ENCODE measurements at places on chromosomes 1 and 21. TPM values are rescaled to one million over a fixed set of nuclear protein-coding genes. Genes with fewer than 3 reads are reported as not detected.

GRCh38 chr1:43858324-43858723, 75.3 kb upstream of the ARTN start:
- no peak overlapping the region for H3K4me3 ChIP-seq
- peak overlapping the region; percentile 65 for H3K27ac ChIP-seq
- no peaks in the 10 kb centered on the region for H3K27me3 ChIP-seq

- H3K27me3 ChIP-seq = no peaks in the 10 kb centered on the region
- H3K4me3 ChIP-seq = no peak overlapping the region
- H3K4me1 ChIP-seq = no peaks in the 10 kb centered on the region
- no peak for DNase-seq
- no peak overlapping the region for H3K27ac ChIP-seq
- no peaks in the 10 kb centered on the region for H3K36me3 ChIP-seq
Observed at GRCh38 chr1:101915597-101915996, 81.1 kb downstream of the OLFM3 start.

GRCh38 chr1:218617986-218618385, 272.9 kb downstream of the TGFB2 start:
- no peak overlapping the region for H3K4me3 ChIP-seq
- peak overlapping the region; percentile 58 for H3K27ac ChIP-seq
- H3K27me3 ChIP-seq = no peaks in the 10 kb centered on the region
- no peak for DNase-seq
- H3K4me1 ChIP-seq = peaks cover 3% of the 10 kb centered on the region

- no peak for DNase-seq
- H3K27ac ChIP-seq = no peak overlapping the region
- no peaks in the 10 kb centered on the region for H3K4me1 ChIP-seq
- no peaks in the 10 kb centered on the region for H3K27me3 ChIP-seq
Observed at GRCh38 chr1:182408435-182409075, 8.1 kb upstream of the TEDDM1 start.

PDZK1 gene
- total RNA-seq = 2.3 TPM

DNA sequence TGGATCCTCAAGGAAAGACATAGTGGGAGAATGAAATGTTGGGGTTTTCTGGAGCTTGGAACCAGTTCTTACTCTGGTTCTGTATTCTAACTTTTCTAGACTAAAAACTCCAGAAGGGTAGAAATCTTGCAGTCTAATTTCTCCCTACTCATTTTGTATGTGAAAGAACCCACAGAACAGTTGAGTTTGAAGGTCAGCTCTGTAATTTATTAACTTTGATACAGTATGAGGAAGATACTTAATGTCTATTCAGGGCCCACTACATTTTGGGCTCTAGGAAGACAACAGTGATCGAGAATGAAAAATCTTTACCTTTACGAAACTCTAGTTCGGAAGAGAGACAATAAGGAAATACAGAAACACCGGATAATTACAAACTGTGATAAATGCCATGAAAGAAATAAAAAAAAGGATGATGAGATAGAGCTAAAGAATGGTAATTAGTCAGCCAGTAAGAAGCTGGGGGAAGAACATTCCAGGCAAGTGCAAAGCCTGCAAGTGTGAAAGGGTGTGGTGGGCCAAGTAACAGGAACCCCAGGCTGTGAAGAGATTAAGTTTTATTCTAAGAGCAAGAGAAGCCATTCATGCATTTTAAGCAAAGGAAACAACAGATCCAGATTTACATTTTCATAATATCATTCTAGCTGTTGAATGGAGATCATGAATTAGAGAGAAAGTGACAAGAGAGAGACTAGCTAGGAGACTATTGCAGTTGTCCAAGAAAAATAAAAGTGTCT, 159.9 kb upstream of the HMCN1 start:
- no peak overlapping the region for H3K27ac ChIP-seq
- no peaks in the 10 kb centered on the region for H3K27me3 ChIP-seq
- no peaks in the 10 kb centered on the region for H3K36me3 ChIP-seq
- H3K4me3 ChIP-seq = no peak overlapping the region

- H3K27me3 ChIP-seq = no peaks in the 10 kb centered on the region
- H3K4me1 ChIP-seq = peaks cover 70% of the 10 kb centered on the region
- peak overlapping the region; percentile 36 for H3K4me3 ChIP-seq
Observed at GRCh38 chr21:45295576-45296365, 8.1 kb upstream of the POFUT2 start.

DNA sequence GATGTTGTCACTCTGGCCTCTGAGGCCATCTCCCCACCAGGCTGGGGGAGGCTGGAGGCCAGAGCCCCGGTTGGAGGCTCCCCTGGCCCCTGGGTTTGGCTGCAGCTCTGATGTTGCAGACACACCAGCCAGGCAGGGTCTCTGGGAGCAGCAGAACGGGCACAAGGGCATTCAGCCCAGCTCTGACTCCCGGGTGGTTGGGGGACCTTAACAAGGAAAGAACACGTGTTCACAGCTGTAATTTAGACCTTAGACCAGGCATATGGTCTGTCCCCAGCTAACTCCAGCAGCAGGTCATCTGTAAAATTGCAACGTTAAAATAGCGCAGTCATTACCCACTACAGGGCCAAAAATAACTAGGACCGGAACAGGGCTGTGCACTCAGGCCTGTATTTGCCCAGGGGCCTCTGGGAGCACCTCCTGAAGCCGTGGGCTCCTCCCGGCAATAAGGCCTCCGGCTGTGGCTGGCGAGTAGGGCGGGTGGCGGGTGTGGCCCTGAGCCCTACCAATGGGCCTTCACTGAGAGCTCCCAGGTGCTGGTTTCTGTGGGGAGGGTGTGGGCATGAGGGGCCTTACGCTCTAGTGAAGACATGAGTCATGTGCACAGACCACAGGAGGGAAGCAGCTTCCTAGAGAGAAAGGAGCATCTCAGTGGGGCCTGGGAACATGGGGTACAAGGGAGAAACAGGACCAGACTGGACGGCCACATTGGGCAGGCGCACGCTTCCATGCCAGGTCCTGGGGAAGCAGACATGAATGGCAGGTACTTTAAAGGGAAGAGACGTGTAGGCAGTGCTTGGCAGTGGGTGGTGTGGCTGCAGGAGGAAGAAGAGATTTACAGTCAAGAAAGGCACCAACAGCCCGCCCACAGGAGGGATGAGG, 6.1 kb downstream of the LDLRAP1 start:
- H3K27ac ChIP-seq = no peak overlapping the region
- H3K4me3 ChIP-seq = no peak overlapping the region
- no peak for DNase-seq
- peaks cover 12% of the 10 kb centered on the region for H3K4me1 ChIP-seq
- H3K36me3 ChIP-seq = no peaks in the 10 kb centered on the region
- no peaks in the 10 kb centered on the region for H3K27me3 ChIP-seq

- no peaks in the 10 kb centered on the region for H3K36me3 ChIP-seq
- H3K27ac ChIP-seq = no peak overlapping the region
- no peak for DNase-seq
- H3K4me3 ChIP-seq = no peak overlapping the region
- no peaks in the 10 kb centered on the region for H3K4me1 ChIP-seq
- peaks cover 2% of the 10 kb centered on the region for H3K27me3 ChIP-seq
Observed at GRCh38 chr1:172756024-172756423, 97.1 kb downstream of the FASLG start.

DNA sequence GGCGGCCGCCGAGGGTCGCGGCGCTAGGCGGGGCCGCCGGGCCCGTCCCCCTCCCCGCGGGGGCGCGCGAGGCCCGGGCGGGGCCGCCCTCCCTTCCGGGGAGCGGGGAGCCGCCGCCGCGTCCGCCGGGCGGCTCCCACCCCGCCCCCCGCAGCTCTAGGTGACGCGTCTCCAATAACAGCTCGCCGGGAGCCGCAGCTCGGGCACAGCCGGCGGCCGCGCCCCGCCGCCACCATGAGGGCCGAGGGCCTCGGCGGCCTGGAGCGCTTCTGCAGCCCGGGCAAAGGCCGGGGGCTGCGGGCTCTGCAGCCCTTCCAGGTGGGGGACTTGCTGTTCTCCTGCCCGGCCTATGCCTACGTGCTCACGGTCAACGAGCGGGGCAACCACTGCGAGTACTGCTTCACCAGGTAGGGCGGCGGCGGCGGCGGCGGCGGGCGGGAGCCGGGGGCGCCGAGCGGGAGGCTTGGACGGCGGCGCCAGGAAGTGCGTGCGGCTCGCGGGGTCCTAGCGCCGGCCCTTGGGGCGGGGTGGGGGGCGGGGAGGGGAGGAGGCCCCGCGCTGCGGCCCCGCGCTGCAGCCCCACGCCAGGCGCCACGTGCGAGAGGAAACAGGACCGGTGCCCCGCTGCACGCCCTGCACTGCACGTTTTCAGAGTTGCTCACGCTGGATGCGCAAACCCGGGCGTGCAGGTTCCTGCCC, at the start of gene SMYD2:
SMYD2 (plus strand) TSS at position 139 of the 699 bp plus-strand sequence; CDS start at position 235, 96 bp downstream.
- H3K27me3 ChIP-seq = no peaks in the 10 kb centered on the region
- H3K36me3 ChIP-seq = no peaks in the 10 kb centered on the region

TTC39A gene
- total RNA-seq = 8.3 TPM

DNA sequence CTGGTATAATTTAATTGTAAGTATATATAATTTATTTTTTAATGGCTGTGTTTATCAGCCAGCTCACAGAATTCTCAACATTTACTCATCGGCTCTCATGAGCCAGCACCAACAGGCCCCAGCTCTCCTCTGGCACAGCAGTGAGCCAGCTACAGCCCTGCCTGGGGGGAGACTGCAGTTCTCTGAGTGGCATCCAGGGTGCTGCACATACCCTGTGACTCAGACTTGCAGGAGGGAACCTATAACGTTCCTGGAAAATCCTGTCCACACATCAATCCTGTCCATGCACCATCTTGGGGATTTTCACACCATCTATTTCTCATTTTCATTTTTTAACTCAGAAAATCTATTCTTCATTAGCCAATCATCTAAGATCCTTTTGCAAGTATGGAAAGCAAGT, 36.5 kb downstream of the FHAD1 start:
- DNase-seq = no peak
- no peaks in the 10 kb centered on the region for H3K36me3 ChIP-seq
- no peak overlapping the region for H3K27ac ChIP-seq
- no peak overlapping the region for H3K4me3 ChIP-seq
- no peaks in the 10 kb centered on the region for H3K27me3 ChIP-seq
- H3K4me1 ChIP-seq = no peaks in the 10 kb centered on the region

GRCh38 chr1:107342316-107342715, 201.5 kb downstream of the NTNG1 start:
- no peak overlapping the region for H3K27ac ChIP-seq
- no peaks in the 10 kb centered on the region for H3K36me3 ChIP-seq

DNA sequence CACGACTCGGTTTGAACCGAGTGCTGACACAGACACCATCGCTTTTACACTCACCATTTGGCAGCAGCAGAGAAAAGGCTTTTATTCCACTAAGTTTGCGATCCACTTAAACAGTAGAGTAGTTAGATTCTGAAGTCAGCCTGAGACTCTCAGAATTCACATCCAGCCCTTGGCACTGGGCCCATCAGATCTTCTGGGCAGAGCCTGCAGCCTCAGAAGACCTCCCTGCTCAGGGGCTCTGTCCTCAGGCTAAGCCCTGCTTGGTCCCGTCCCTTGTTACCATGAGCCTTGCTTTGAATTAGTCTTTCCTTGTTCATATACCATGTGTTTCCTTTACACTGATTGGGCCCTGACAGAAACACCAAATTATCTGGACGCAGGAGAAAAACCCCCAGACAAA, 41.4 kb upstream of the AJAP1 start:
- H3K27me3 ChIP-seq = no peaks in the 10 kb centered on the region
- no peaks in the 10 kb centered on the region for H3K4me1 ChIP-seq
- H3K4me3 ChIP-seq = no peak overlapping the region
- DNase-seq = no peak
- H3K27ac ChIP-seq = no peak overlapping the region
- H3K36me3 ChIP-seq = no peaks in the 10 kb centered on the region

- no peak overlapping the region for H3K27ac ChIP-seq
- no peak for DNase-seq
- H3K36me3 ChIP-seq = no peaks in the 10 kb centered on the region
- no peaks in the 10 kb centered on the region for H3K27me3 ChIP-seq
- H3K4me3 ChIP-seq = no peak overlapping the region
Observed at GRCh38 chr1:192703283-192704206, 67.6 kb downstream of the RGS13 start.

- H3K27me3 ChIP-seq = peaks cover 12% of the 10 kb centered on the region
- no peak for DNase-seq
- no peaks in the 10 kb centered on the region for H3K36me3 ChIP-seq
Observed at GRCh38 chr1:110617116-110617515, 11.0 kb upstream of the KCNA2 start.

- no peaks in the 10 kb centered on the region for H3K4me1 ChIP-seq
- no peaks in the 10 kb centered on the region for H3K27me3 ChIP-seq
Observed at GRCh38 chr21:16248705-16249104, 518.9 kb downstream of the USP25 start.

SERTAD4 gene
- total RNA-seq = 0.31 TPM

BRDT gene
- total RNA-seq = not detected

- no peaks in the 10 kb centered on the region for H3K27me3 ChIP-seq
- H3K4me3 ChIP-seq = no peak overlapping the region
Observed at GRCh38 chr1:185425163-185425562, 108.1 kb upstream of the IVNS1ABP start.
